ENCODE measurements at places on chromosomes 4 and X. TPM values are rescaled to one million over a fixed set of nuclear protein-coding genes. Genes with fewer than 3 reads are reported as not detected.

TEC gene
- 0.40 TPM for total RNA-seq

RAB40A gene
- 0.35 TPM for total RNA-seq

IL1RAPL1 gene
- total RNA-seq = 2.3 TPM

PPEF2 gene
- 0.04 TPM for total RNA-seq

CXorf65 gene
- 1.4 TPM for total RNA-seq

ENAM gene
- total RNA-seq = 2.4 TPM

C1QTNF7 gene
- 2.8 TPM for total RNA-seq

NDST3 gene
- 0.04 TPM for total RNA-seq

CT55 gene
- 0.27 TPM for total RNA-seq

COL4A6 gene
- total RNA-seq = 2.1 TPM

SSX2B gene
- total RNA-seq = not detected

ARAP2 gene
- total RNA-seq = 1.6 TPM

GPRIN3 gene
- total RNA-seq = 4.3 TPM

SLC9A7 gene
- total RNA-seq = 12.3 TPM

FGFR3 gene
- 0.89 TPM for total RNA-seq

MND1 gene
- total RNA-seq = 5.9 TPM

CT45A2 gene
- total RNA-seq = not detected

ANAPC4 gene
- total RNA-seq = 22.7 TPM

FMR1NB gene
- not detected for total RNA-seq

CXCL13 gene
- total RNA-seq = 0.84 TPM

MUC7 gene
- not detected for total RNA-seq

SASH3 gene
- total RNA-seq = 2.4 TPM

PDZD4 gene
- total RNA-seq = 1.6 TPM

FGFBP2 gene
- total RNA-seq = 0.93 TPM

CCKAR gene
- total RNA-seq = not detected

DRD5 gene
- total RNA-seq = 0.09 TPM

COQ2 gene
- total RNA-seq = 9.5 TPM

DUSP21 gene
- not detected for total RNA-seq

PRDM8 gene
- 4.7 TPM for total RNA-seq

PNMA3 gene
- 1.2 TPM for total RNA-seq

CPZ gene
- 18.4 TPM for total RNA-seq

SNCA gene
- 16.5 TPM for total RNA-seq

DMD gene
- 106 TPM for total RNA-seq

MOB1B gene
- total RNA-seq = 19.6 TPM

MTTP gene
- total RNA-seq = 0.40 TPM

CXCL10 gene
- total RNA-seq = 0.09 TPM

IL21 gene
- total RNA-seq = not detected

SLC34A2 gene
- 0.04 TPM for total RNA-seq

RBM10 gene
- 29.2 TPM for total RNA-seq

ZNF718 gene
- 6.7 TPM for total RNA-seq

NUDT9 gene
- total RNA-seq = 10.7 TPM

CLNK gene
- total RNA-seq = 0.04 TPM

PLXNA3 gene
- total RNA-seq = 7.4 TPM

COX7B2 gene
- total RNA-seq = not detected

SMARCA1 gene
- total RNA-seq = 75.3 TPM

CYBB gene
- total RNA-seq = 19.3 TPM

SLC2A9 gene
- 2.4 TPM for total RNA-seq

PCDH11X gene
- total RNA-seq = 0.80 TPM

DUX4 gene
- not detected for total RNA-seq

UGT2B28 gene
- not detected for total RNA-seq

KLHL34 gene
- 0.09 TPM for total RNA-seq

UGT8 gene
- 0.62 TPM for total RNA-seq

POU3F4 gene
- total RNA-seq = under 0.01 TPM

MAGEC2 gene
- total RNA-seq = not detected

HSFX4 gene
- total RNA-seq = 0.53 TPM

SERTM2 gene
- 0.49 TPM for total RNA-seq

RBMXL3 gene
- not detected for total RNA-seq

SH3D19 gene
- 29.3 TPM for total RNA-seq

HTRA3 gene
- total RNA-seq = 46.8 TPM

All from muscle of leg (tissue), 16 donors.